ENCODE measurements at places on chromosomes 13 and 19.

- no peak for DNase-seq
Observed at GRCh38 chr19:3225677-3226093, 1.2 kb downstream of the CELF5 start.

DNA sequence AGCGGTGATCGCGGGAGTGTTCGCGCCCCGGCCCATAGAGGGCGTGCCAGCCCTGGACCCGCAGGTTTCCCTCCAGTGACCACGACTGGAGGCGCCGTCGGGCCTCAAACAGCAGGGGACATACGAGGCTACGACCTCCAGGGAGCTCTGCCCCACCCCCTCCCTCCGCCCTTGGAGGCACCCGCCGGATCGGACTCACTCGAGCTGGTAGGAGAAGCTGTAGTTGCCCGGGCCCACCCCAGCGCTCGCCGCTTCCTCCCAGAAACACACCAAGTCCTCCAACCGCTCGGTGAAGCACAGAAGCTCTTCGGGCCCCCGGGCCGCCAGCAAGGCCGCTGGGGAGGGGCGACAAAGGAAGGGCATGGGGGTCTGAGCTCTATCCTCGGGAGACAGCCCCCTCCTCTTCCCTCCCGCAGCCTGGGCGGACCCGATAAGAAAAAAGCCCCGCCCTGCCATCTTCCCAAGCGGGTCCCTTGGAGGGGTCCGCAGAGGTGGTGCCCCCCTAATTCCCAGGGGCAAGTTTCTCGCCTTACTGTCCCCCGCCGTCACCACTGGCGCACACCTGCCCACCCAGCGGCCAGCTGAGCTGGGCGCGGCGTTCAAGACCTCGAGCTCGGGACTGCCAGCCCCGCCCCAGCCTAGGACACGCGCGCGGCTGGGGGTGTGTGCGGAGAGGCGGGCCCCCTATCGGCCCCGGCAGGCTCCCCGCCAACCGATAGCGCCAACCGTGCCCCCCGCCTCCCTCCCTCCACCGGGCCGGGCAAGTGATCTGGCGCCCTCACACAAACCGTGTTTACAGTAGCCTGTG is 1.0 kb downstream of the EPOR start:
- DNase-seq: peak; percentile 13

- peak; percentile 64 for DNase-seq
Observed at GRCh38 chr19:10191347-10191746, 3.4 kb downstream of the DNMT1 start.

- peak; percentile 13 for DNase-seq
Observed at GRCh38 chr13:20714161-20714560, 10.7 kb downstream of the IL17D start.

DNA sequence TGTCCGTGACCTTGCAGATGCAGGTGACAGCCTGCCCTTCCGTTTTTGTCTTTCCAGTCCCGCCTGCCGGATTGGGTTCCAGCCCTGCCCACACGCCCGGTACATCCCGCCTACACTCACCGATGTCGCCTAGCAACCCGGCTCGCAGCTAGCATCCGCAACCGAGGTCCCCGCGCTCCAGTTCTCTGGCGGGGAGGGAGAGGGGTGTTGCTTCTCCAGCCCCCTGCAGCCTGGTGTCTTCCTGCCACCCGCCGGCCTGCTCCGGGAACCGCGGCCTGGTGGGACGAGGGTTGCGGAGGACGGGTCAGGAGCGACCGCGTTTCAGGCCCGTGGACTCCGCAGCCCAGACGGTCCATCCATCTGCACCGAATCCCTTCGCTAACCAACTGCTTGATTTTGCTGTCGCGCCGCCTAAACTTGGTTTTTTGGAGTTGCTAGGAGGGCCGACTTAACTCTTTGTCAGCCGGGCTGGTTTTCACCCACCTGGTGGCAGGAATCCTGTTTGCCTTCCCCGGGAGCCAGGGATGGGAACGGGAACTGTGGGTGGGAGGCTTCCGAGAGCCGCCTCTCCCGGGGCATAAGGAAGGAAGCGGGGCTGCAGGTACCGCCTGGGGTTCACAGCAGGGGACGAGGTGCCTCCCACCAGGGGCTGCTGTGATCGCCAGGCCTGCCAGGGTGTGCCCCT is 15.4 kb upstream of the MATK start:
- no peak for DNase-seq

- no peak for DNase-seq
Observed at GRCh38 chr19:7337380-7338194, 11.2 kb upstream of the ARHGEF18 start.

GRCh38 chr13:43908156-43909126 is 28.7 kb downstream of the LACC1 start:
- peak; percentile 78 for DNase-seq
